T-helper 17 cell (primary cell): ENCODE measurements at places on chromosomes 6 and 20.

GRCh38 chr6:3383525-3383924, 73.3 kb downstream of the SLC22A23 start:
- no peak for DNase-seq

- DNase-seq = no peak
Observed at GRCh38 chr6:150753371-150754064, 112.0 kb upstream of the MTHFD1L start.

- peak; percentile 48 for DNase-seq
Observed at GRCh38 chr6:1596088-1596852, 13.4 kb upstream of the FOXC1 start.

DNA sequence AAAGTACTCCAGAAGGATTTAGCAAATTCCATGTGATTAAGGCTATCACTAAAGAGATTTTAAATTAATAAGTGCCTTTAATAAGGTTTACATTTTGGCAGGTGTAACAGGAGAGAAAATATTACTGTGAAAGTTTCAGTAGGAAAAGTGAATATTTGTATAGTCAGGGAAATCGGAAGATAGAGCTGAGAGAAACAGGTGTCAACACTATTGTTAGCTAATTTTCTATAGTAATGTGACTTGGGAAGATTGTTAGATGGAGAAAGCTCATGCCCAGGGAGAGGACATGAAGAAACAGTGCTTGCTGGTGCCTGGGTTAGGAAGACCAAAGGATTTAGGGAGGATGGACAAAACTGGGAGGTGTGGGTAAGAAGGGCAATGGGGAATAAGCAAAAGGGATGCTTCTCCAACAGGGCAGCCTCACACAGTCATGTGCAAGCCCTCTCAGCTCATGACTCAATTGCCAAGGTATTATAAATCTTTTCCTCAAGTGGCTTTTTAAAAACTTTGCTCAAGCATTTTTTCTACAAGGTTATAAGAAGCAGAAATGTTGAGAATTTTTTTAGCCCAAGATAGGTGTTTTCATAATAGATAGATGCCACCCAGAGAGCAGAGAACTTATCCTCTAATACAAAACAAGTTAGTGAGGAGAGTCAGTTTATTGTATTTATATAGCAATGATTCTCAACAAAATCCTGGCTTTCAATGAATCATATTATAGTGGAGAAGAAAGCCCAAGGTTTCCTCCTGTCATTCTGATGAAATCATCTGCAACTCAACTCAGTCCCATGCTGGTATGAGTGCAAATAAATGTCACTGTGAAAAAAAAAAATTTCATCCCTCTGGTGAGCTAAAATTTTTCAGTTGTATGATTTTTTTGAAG, 325.2 kb upstream of the NT5E start:
- DNase-seq = no peak

DNA sequence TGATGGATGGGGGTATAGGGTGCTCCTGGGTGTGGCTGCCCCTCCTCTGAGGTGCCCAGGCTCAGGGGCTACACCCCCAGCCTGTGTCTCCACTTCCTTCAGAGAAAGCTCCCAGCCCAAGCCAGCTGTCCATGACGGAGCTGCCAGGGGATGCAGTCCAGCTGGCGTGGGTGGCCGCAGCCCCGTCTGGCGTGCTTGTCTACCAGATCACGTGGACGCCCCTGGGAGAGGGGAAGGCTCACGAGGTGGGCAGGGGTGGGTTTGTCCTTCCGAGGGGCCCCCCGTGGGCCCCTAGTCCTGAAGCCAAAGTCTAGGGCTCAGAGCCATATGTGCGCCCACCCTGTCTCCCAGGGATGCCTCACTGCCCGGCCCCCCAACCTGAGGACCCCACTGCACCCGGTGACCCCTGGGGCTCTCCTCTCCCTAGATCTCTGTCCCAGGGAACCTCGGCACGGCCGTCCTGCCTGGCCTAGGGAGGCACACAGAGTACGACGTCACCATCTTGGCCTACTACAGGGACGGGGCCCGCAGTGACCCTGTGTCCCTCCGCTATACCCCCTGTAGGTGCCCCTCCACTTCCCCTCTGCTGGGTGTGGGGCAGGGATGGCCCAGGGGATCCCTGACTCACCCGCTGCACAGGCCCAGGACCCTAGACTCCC, 19.8 kb downstream of the COL20A1 start:
- no peak for DNase-seq

GRCh38 chr6:134373282-134373922, 55.5 kb upstream of the SGK1 start:
- no peak for DNase-seq

- no peak for DNase-seq
Observed at GRCh38 chr20:40769677-40770285, 80.7 kb upstream of the MAFB start.
